ENCODE measurements at places on chromosomes 7 and 10.

- no peak for DNase-seq
Measured at GRCh38 chr10:26855186-26855585, 5.6 kb downstream of the ABI1 start.

- DNase-seq, result no peak
Measured at GRCh38 chr7:37096341-37096740, 352.3 kb downstream of the ELMO1 start.

DNA sequence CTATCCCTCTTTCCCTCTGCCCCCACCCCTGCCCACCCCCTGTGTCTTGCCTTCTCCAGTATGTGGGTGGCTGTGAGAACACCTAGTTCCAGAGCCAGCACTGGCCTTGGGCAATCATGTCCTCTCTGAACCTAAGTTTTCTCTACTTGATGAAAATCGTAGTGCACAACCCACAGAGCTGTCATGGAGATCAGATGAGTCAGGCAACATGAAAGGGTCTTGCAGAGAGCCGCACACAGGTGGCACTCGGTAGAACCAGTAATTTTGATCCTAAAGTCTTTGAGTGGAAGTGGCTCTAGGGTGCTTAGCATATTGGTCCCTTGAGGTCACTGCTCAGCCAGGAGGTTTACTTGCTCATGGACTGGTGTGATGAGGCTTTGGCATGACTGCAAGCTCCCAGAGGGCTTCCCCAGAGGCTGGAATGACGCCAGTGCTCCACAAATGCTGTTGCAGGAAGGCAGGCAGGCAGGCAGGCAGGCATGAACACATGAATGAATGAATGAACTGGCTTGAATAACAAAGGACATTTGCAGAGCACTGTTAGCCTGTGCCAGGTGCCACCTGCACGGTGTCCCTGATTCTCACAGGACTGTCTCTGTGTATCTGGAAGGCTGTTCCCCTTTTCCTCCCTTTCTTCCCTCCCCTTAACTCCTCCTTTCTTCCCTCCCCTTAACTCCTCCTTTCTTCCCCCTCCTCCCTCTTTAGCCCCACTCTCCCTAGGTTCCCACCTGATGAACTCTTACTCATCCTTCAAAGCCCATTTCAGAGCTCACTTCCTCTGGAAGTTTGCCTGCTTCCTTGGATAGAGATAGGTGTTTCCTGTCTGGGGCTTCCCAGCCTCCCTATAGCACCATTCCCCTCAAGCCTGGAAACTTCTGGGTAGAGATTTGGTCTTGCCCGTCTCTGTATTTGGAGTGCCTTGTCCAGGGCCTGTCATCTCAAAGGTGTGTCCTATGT lies 27.2 kb upstream of the CTBP2 start:
- no peak for DNase-seq

GRCh38 chr10:73228247-73228646 lies 18.8 kb downstream of the DNAJC9 start:
- DNase-seq, result no peak

- no peak for DNase-seq
Measured at GRCh38 chr10:59868696-59869593, 37.4 kb downstream of the CCDC6 start.

- no peak for DNase-seq
Measured at GRCh38 chr10:43952760-43953159, 304.1 kb upstream of the ZNF32 start.

- no peak for DNase-seq
Measured at GRCh38 chr10:133110133-133110532, 22.4 kb downstream of the ADGRA1 start.

GRCh38 chr7:34734771-34735170 lies 76.8 kb downstream of the NPSR1 start:
- DNase-seq, result no peak

DNA sequence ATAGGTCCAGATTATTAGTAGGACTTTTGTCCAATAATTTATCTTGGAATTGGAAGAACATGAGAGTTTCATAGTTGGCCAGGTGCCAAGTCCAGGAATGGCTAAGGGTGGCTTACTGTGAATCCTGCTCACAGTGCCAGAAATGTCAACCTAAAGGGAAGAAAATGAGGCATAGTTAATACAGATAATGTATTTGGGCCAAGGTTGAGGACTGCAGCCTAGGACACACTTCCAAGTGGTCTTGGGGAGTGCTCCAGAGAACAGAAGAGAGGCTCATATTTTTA lies 78.2 kb downstream of the MAPK8 start:
- DNase-seq, result no peak

DNA sequence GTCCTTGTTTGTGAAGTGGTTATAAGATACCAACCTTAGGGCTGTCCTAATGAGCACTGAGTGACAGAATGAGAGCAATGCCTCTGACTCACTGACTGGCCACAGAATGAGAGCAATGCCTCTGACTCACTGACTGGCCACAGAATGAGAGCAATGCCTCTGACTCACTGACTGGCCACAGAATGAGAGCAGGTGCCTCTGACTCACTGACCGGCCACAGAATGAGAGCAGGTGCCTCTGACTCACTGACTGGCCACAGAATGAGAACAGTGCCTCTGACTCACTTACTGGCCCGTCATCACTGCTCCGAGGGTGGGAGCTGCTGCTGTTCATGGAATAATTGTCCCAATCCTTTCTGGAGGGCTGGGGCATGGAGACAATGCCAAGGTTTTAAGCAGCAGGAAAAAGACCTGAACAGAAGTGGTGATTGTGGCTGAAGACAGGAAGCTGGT lies 265.2 kb upstream of the PPP2R2D start:
- no peak for DNase-seq

- DNase-seq, result no peak
Measured at GRCh38 chr10:49579621-49580020, 30.5 kb upstream of the SLC18A3 start.
